ENCODE measurements at places on chromosomes 12 and 14. TPM values are rescaled to one million over a fixed set of nuclear protein-coding genes. Genes with fewer than 3 reads are reported as not detected.

- no peak for DNase-seq
These were observed 9.0 kb upstream of the LRTM2 start for GRCh38 chr12:1811281-1811947.

- peak; percentile 80 for DNase-seq
These were observed at the start of gene AVPR1A for GRCh38 chr12:63150713-63151622. AVPR1A (minus strand) TSS chr12:63151201; CDS start chr12:63150836, 365 bp downstream.

The CDCA3 gene
- total RNA-seq: 73.5 TPM

The GNB3 gene
- total RNA-seq: 7.6 TPM

DNA sequence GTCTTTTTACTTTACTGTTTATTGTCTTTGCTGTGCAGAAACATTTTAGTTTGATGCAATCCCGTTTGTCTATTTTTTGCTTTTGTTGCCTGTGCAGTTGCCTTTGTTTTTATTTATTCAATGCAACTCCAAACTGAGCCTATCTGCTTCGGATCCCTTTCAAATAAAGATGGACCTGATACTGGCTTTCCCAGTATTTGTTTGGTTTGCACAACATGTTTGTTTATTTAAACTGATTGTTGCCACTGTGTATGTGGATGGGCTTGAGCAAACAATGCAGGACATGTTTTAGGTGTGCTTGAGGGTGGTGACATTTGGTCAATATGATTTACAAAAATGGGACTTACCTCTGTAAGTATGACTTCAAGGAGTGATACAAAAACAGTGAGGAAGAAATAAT lies 6.7 kb downstream of the TRHDE start:
- no peak for DNase-seq

DNA sequence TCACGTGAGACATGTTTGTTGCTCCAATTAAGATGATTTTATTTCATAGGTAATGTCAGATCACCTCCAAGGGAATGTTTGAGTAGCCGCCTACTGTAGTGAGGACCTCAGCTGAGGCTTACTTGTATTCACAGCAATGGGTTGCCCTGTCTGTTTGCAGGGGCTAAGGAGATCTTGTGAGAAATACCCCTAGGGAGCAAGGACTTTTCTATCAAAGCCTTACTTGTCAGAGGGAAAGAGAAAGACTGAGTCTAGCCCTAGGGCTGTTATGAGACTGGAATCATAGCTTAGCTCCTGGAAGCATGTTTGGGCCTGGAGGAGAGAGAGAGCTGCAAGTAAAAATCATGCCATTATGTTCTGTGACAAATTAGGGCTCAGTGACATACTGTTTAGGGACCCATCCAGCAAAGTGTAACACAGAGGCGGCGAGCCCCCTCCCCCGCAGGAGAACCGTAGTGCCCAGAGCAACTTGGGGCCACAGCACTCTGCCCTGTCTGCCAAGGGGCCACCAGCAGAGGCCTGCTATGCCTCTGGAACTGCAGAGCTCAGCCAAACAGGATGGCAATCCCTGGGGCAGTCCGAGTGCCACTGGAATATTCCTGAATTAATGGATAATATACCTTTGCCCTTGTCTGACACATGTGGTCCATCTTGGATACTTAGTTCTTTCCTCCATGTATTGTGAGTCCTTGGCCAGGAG lies 178.8 kb downstream of the DACT1 start:
- no peak for DNase-seq

GRCh38 chr12:117189725-117190209 lies 503 bp downstream of the FBXO21 start:
- DNase-seq: peak; percentile 65

DNA sequence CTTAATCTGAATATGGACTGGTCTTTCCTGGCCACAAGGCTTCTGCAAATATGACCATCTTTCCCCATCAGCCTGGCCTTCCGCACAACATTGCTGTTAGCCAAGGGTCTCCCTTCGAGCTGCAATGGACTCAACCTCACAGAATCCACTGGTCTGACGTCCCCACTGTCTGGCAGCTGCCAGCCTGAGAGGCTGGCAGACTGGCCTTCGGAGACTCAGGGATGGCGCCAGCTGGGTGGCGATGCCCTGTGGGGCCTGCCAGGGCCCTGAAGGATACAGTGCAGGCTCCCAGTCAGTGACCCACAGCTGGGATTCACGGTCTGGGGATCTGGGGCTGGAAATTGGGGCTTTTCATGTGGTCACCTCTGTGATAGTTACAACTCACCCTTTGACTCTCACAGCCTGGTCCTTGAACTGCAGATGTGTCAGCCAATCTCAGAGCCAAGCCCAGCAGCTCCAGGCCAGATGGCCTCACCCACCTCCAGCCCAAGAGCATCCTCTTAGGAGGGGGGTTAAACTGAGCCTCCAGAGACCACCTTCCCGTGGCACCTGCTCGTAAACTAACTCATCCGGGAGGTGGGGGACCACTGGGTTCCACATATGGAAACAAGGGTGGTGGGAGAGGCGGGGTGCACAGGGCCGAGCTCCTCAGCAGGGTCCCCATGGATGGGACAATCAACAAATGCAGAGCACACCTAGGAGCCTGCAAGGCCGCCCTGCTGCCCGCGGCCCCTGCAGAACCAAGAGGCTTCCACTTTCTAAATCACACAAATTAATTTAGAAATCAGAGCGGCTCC lies 21.1 kb upstream of the C14orf180 start:
- DNase-seq: no peak

DNA sequence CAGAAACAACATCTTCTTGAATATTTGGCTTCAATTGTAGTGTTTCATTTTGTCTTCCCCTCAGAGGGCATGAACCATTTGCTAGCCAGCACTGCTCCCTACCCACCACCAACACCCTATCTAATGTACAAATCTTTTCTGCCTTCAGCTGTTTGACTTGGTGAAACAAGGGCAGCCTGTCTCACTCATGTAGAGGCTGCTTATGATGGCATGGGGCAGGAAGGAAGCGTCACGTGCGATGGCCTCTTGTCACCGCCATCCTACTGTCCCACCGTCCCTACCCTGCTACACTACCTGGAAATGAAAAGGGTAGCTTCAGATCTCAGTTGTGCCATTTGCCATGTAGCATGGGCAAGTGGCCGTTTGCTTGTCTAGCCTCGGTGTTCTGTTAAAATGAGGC lies 29.9 kb upstream of the LRTM2 start:
- no peak for DNase-seq

DNA sequence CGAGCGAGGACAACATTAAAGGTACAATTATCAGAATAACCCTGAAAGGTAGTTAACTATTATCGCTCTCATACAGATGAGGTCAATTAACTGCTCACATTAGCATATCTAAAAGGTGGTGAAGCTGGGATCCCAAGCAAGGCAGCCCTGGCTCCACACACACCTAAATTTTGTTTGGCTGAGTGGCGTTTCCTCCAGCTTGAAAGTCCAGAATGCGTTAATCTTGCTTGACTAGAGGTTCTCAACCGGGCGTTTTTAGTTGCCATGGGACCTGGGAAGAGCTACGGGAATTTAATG lies 531 bp downstream of the DLGAP5 start:
- DNase-seq: no peak

The AKAP5 gene
- total RNA-seq: 3.2 TPM

All from neural progenitor cell (in vitro differentiated cells).